ENCODE measurements at places on chromosomes 16 and 17. TPM values are rescaled to one million over a fixed set of nuclear protein-coding genes. Genes with fewer than 3 reads are reported as not detected.

GRCh38 chr16:5451641-5452040, 354.0 kb upstream of the EEF2KMT start:
- no peak overlapping the region for H3K27ac ChIP-seq
- no peaks in the 10 kb centered on the region for H3K4me1 ChIP-seq
- no peak overlapping the region for H3K4me3 ChIP-seq
- no peaks in the 10 kb centered on the region for H3K36me3 ChIP-seq
- DNase-seq: no peak

- H3K36me3 ChIP-seq: no peaks in the 10 kb centered on the region
- no peak for DNase-seq
- no peak overlapping the region for H3K27ac ChIP-seq
- no peaks in the 10 kb centered on the region for H3K27me3 ChIP-seq
- no peaks in the 10 kb centered on the region for H3K4me1 ChIP-seq
Observed at GRCh38 chr17:78607038-78607437, 29.8 kb upstream of the DNAH17 start.

DNA sequence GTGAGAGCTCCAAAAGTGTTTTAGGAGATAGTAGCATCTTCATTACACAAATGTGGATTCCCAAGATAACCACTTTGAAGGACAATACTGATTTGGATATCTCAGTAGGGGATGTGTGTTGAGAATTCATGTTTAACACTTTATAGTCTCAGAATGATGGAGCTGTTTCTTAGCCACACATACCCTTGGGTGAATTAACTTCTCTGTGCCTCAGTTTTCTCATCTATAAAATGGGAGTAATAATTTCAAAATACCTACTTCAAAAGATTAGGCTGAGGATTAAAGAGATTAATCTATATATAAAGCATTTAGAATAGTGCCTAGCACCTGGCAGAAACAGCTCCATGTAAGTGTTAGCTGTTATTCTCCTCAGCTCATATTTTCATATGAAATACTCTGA, 19.0 kb downstream of the LPCAT2 start:
- no peaks in the 10 kb centered on the region for H3K36me3 ChIP-seq
- H3K4me1 ChIP-seq: no peaks in the 10 kb centered on the region
- peaks cover 3% of the 10 kb centered on the region for H3K27me3 ChIP-seq
- H3K4me3 ChIP-seq: no peak overlapping the region

GRCh38 chr16:89880477-89881367, 7.3 kb downstream of the TCF25 start:
- no peak overlapping the region for H3K4me3 ChIP-seq
- no peaks in the 10 kb centered on the region for H3K27me3 ChIP-seq
- H3K36me3 ChIP-seq: peaks cover 30% of the 10 kb centered on the region
- DNase-seq: no peak
- H3K27ac ChIP-seq: no peak overlapping the region
- peaks cover 2% of the 10 kb centered on the region for H3K4me1 ChIP-seq

DNA sequence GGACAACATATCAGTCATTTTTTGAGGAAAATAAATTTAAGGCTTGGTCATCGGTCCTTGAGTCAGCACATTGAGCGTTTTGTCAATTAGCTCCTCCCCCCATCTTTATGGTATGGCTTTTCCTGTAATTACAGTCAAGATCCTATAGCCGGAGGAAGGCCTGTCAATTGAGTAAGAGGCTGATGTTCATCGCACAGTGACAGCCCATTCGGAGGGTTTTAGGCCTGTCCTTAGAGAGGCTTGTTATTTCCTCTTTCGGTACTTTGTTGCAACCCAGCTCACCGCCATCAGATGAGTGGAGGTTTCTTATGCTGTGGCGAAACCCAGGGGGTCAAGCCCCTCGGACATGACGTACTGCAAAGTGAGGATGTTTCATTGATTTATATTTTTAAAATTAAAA, 395.2 kb downstream of the WWOX start:
- H3K36me3 ChIP-seq: peaks cover 6% of the 10 kb centered on the region
- DNase-seq: no peak
- H3K4me3 ChIP-seq: no peak overlapping the region
- no peaks in the 10 kb centered on the region for H3K27me3 ChIP-seq
- H3K4me1 ChIP-seq: no peaks in the 10 kb centered on the region

GRCh38 chr17:31297090-31297489, at the start of gene OMG:
OMG (minus strand) TSS chr17:31297239; CDS start chr17:31296331, 908 bp downstream.
- H3K4me3 ChIP-seq: no peak within 1 kb of the TSS
- peaks cover 16% of the 10 kb centered on the region for H3K4me1 ChIP-seq
- no peaks in the 10 kb centered on the region for H3K27me3 ChIP-seq
- no peak within 1 kb of the TSS for H3K27ac ChIP-seq
- DNase-seq: no peak

MRC2 gene
- 5.8 TPM for total RNA-seq

C16orf92 gene
- total RNA-seq: not detected

WBP2 gene
- total RNA-seq: 45.0 TPM

Data from activated naive CD8-positive, alpha-beta T cell treated with anti-CD3 and anti-CD28 coated beads for 36 hours (primary cell).